Stimulated activated CD4-positive, alpha-beta T cell treated with anti-CD3 and anti-CD28 coated beads, Interleukin-2, amount 100 ng/mL, for 24 hours (primary cell): ENCODE measurements at places on chromosomes 6 and 20.

GRCh38 chr6:129321303-129321702, 388.7 kb downstream of the ARHGAP18 start:
- no peak for DNase-seq

DNA sequence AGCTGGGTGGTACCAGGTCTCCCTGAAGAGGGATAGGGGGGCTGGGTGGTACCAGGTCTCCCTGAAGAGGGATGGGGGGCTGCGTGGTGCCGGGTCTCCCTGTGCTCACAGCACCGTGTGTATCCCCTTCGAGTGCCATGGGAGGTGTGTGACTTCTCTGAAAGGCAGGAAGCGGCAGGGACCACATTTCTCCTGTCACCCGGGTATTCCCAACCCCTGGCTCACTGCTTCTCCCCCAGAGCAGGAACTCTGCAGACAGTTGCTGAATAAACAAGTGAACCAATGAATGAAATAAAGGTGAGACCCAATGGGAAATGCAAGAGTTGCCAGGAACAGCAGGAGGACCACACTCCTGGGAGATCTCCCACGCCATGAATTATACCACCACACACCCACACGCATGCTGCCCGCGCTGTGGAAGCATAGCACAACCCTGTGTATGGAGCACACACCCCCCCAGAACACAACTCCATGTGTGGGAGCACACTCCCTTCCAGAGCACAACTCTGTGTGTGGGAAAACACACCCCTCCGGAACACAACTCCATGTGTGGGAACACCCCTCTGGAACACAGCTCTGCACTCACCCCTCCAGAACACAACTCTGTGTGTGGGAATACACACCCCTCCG, 50.7 kb downstream of the RNASET2 start:
- no peak for DNase-seq

DNA sequence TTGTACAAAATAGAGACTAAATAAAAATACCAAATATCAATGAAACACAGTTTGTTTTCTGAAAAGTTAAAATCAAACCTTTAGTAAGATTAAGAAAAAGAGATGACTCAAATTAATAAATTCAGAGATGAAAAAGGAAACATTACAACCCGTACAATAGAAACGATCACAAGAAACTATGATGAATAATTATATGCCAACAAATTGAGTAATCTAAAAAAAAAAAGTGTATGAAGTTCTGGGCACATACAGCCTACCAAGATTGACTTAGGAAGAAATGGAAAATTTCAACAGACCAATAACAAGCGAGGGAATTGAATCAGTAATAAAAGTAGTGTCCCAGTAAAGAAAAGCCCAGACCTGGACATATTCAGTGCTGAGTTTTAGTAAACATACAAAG, 94.8 kb downstream of the STXBP5 start:
- DNase-seq, result no peak

GRCh38 chr6:111770263-111771093, 102.8 kb downstream of the FYN start:
- no peak for DNase-seq

DNA sequence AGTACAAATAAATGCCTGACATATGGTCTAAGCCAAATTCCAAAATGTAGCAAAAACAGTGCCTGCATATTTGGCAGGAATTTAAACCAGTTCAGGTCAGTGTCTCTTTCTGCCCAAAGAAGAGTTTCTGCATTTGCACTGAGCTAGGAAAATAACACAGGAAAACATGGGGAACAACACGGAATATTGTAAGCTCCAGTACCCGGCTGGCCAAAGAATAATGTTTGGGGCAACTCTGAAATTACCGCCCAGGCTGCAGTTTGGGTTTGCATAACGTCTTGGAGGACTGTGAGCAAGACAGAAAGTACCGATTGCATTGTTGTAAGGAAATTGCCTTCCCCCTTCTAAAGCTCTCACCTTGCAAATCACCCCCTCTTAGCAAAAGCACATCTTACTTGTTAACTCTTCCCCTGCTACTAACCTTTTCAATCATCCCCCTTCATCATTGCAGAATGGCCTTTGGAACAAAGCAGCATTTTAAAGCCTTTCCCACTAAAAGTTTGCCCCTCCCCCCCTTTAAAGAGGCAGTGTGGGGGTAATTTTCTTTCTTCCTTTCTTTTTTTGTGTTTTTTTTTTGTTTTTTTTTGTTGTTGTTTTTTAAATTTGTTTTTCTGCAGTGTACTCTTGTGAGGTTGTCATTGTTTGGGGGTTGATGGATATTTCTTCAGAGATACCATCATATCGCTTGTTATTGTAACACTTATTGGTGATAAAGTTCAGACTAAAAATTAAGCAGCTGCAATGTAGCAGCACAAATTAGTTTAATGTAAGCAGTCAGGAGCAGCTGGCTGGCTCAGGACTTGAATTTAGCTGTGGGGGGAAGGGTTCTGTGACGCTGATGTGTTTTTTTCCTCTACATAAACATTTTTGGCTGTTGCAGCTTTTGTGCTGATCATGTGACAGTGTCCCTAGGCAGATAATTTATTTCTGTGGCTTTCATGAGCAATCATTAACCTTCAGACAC, 100.0 kb upstream of the CITED2 start:
- no peak for DNase-seq

DNA sequence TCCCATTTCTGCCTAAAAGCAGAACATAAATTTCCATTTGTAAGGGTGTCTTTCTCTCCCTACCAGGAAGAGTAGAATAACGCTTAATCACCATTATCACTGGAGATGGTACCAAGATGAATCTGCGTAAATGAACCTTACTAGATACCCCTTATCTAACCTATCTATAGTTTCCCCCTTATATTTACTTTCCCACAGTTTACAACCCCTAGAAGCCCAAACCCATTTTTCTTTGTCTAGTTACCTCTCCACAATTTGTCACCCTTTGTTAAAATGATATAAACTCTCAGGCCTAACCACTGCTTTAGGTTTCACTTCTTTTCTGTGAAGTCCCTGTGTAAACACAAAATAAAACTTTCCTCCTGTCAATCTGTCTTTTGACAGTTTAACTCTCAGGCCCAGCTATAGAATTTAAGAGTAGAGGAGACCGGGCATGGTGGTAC, 45.5 kb downstream of the PCNA start:
- no peak for DNase-seq

DNA sequence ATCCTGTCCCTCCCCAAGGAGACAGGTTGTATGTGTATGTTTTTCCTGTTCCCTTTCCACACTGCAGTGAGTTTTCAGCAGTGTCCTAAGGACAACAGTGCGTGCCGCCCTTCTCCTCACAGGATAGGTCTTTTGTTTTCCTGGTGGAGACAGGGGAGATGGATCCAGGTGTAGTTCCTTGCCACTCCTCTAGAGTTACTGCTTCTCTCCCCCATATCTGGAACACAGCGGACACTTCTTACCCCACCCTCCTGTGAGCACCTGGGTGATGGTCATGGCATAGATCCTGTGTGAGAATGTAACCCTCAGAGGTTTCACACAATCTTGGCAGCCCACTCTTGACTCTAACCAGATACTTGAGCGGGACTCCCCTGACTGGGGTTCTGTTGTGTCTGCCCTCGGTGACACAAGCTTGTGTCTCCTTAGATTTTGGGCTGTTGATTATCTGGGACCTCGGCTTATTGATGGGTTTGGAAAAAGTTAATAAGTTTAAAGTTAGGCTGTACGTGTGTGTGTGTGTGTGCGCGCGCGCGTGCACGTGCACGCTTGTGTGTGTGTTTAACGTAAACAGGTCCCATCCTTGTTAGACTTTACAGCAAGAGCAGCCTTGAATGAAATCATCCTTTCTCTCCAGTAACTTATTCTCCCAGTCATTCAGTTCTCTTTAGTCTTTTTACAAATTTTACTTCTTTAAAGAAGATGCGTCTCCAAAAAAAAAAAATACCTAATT, 131.3 kb upstream of the EDN1 start:
- DNase-seq, result no peak

DNA sequence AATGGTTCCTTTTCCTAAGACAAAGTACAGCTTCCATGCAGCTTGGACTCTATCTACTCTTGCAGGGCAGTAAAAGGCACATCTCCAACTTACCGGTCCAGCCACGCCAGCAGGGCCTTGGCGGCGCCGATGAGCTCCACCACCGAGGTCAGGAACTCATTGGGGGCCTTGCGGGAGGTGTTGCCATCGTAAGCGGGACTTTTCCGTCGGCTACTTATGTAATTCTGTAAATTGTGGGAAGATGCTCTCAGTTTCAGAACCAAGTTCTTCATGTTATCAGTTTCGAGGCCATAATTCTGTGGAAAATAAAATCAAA, 68.5 kb downstream of the CNKSR3 start:
- DNase-seq, result no peak

DNA sequence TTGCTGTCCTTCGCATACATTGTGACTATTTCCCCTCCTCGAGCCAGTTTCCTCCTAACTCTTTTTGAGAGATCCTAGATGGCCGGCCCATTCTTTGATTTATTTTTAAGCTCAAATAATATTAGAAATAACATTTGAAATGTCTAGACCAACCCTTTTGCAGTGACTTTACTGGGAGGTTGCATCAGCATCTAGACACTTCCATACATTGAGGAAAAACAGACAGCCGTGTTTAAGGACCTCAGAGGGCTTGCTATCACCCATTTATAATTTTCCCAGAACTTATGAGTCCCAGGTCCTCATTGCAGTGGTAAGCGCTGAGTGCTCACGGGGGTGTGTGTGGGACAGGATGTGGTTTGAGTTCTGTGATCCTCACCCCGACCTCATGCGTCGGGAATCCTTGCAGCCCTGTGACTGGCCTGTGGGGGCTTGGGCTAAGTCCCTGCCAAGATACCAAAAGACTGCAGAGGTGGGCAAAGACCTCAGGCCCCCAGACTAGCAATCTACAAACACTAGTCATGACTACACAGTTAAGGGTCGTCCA, at the start of gene GPX5:
TSS of gene GPX5 (plus strand) at position 386 of the 544 bp plus-strand sequence. CDS start at position 519, 133 bp downstream.
- no peak for DNase-seq

DNA sequence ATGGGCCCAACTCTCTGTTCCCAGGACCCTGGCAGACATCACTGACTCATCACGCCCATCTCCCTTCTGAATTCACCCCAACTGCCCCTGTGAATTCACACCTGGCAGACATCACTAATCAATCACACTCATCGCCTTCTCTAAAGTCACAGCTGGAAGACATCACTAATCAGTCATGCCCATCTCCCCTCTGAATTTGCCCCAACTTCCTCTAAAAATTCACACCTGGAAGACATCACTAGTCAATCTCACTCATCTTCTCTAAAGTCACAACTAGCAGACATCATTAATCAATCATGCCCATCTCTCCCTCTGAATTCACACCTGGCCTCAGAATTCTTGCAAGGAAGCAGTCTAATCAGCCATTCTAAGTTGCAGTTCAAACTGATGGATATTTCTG, 111.1 kb downstream of the FOXA2 start:
- no peak for DNase-seq

DNA sequence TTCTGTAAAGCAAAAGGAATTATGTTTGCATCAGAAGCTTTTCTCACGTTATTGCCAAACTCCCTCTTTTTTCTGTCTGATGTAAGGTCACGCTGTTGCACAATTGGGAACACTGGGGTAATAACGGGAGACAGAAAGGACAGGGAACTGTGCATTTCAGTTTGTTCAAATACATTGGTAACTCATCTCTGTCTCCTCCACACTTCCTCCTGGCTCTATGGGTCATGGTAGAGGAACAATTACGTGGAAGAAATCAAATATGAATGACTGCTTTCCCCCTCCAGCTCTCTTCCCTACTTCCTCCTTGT, 132.2 kb upstream of the TNFAIP3 start:
- no peak for DNase-seq

- no peak for DNase-seq
Observed at GRCh38 chr20:1294497-1294896, 28.4 kb downstream of the SNPH start.

DNA sequence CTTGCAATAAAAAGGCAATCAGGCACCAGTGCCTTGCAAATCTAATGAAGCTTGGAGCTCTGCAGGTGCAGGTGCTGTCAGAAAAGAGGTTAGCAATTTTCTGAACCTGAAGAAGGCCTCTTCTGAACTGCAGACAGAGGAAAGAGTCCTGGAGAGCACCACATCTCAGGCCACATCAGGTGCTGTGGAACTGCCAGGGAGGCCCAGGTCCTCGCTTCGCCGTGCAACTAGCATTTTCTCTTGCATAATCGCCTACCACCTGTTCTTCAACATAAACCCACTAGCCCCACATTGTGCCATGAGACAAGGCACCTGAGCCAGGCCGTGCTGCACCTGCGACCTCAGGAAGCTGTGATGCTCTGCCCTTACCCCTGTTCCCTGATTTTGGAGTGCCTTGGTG, 187.6 kb downstream of the DTNBP1 start:
- DNase-seq, result no peak

- no peak for DNase-seq
Observed at GRCh38 chr6:154914288-154914687, 80.8 kb upstream of the TIAM2 start.

DNA sequence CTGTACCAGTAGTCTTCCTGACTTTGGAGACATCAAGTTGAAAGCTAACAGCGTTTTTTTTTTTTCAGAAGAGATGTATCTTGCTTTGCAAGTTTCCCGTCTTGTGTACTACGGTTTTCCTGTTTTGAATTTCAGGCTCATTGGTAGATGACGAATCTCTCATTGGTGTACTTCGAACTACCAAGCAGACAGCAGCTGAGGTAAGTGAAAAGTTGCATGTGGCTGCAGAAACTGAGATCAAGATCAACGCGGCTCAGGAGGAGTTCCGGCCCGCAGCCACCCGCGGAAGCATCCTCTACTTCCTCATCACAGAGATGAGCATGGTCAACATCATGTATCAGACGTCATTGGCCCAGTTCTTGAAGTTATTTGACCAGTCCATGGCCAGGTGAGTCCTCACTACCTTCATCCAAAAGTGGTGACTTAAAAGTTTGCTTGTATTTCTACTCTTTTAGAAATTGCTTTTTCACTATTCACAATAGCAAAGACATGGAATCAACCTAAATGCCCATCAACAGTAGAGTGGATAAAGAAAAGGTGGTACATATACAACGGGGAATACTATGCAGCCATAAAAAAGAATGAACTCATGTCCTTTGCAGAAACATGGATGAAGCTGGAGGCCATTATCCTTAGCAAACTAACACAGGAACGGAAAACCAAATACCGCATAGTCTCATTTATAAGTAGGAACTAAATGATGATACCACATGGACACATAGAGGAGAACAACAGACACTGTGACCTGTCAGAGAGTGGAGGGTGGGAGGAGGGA, 110.6 kb upstream of the GLP1R start:
- DNase-seq, result no peak

GRCh38 chr20:50366270-50367103, 143.7 kb upstream of the PTPN1 start:
- DNase-seq, result peak; percentile 37

GRCh38 chr6:157625764-157626163, 197.3 kb upstream of the SNX9 start:
- DNase-seq, result no peak

GRCh38 chr6:112109262-112109661, 21.9 kb downstream of the FAM229B start:
- DNase-seq, result no peak
